ENCODE measurements at places on chromosomes 3 and 15. TPM values are rescaled to one million over a fixed set of nuclear protein-coding genes. Genes with fewer than 3 reads are reported as not detected.

Gene AMOTL2
- 57.6 TPM for total RNA-seq

Gene CORO2B
- total RNA-seq = 11.1 TPM

Gene MFGE8
- total RNA-seq = 272 TPM

DNA sequence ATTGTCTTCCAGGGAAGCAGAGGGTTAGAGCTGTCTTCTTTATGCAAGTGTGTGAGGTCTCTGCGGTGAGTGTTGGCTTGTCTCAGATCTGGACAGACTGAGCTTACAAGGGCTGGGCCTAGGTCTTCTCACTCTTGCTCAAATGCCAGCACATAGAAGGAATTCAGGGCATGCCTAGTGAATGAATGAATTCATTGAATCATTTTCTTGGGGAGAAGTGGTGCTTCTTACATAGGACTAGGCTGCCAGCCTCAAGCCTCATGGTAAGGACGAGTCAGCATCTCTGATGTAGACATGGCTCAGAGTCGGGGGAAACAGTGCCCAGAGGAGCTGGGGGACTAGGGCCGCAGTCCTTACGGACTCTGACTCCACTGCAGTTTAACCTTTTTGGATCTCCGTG is 17.2 kb downstream of the MKRN2 start:
- DNase-seq = no peak

DNA sequence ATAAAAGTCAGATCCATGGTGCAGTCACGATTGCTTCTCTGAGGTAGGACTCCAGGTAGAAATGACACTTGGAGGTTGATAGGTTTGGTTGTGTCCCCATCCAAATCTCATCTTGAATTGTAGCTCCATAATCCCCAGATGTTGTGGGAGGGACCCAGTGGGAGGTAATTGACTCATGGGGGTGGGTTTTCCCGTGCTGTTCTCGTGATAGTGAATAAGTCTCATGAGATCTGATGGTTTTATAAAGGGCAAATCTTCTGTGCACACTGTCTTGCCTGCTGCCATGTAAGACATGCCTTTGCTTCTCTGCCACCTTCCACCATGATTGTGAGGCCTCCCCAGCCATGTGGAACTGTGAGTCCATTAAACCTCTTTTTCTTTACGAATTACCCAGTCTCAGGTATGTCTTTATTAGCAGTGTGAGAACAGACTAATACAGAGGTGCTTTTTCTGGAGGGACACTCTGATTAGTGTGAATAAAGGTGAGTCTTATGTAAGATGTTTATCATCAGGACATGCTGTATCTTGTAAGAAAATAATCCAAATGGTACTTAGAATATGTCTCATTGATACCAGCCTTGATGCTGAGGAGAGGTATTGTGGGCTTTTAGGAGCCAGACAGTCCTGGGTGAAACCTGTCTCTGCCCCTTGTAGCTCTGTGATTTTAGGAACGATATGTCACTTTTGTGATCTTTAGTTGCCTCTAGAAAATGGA is 43.0 kb downstream of the SLCO3A1 start:
- DNase-seq = no peak

DNA sequence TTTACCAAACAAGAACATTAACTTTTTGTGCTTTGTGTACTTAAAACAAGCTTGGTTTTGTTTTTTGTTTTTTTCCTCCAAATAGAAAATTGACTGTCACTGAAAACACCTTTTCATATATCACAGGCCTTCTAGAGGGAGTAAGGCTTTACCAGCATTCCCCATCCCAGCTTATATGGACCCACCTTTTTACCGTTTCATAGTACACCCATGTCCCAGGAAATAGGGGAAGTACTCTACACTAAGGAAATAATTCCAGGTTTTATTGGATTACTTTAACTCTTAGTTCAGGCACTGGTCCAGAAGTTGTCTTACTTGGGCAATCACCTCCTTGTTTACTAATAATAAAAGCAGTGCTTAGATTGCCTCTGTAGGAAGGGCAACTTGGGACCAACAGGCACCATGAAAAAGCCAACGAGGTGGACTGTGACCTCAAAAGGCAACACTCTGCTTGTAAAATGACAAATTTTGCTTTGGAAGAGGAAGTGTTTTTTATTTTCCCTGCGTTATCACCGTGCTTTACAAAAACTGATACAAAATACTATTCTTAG is 26.2 kb downstream of the HMG20A start:
- no peak for DNase-seq

DNA sequence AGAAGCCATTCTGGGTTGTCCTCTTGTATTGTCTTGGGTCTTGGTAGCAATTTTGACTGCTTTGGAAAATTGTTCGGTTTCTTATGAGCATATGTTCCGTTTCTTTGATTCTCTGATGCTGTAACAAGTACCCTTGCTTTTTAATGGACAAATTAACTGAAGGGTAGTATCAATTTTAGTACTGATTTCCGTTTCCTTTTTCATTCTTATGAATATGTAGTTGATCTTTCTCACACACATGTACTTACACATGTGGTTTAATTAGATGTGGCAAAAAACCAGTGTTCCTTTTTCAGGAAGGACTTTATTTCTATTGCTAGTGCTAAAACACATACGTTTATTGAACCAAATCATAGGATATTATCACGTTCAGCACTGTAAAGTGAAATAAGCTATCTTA is 119.1 kb downstream of the TCF12 start:
- no peak for DNase-seq

GRCh38 chr3:141686466-141687291 is 51.4 kb upstream of the RNF7 start:
- peak; percentile 87 for DNase-seq

GRCh38 chr3:169591983-169592644 is 71.4 kb downstream of the MECOM start:
- DNase-seq = peak; percentile 64

Gene HTR3E
- not detected for total RNA-seq

- DNase-seq = no peak
Observed at GRCh38 chr3:141921316-141921715, 44.9 kb downstream of the ATP1B3 start.

GRCh38 chr3:31039145-31039544 is 144.7 kb upstream of the GADL1 start:
- DNase-seq = no peak

Gene ANKUB1
- total RNA-seq = not detected

Gene PYGO1
- total RNA-seq = 7.5 TPM

DNA sequence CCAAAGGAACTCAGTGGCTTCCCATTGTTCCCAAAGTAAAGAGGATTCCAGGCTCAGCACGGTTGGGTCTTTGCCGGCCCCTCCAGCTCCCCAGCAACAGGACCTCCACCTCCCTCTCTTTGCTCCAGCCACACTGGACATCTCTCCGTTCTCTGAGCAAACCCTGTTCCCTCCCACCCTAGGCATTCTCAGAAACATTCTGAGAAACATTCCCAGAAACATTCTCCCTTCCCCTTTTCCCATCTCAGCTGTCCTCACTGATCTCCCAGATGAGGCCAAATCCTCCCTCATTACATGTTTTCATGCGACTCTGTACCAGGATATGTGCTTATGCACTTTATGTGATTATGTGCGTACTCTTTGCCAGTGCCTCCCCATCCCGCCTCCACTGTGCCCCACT is 14.1 kb downstream of the CCDC33 start:
- DNase-seq = no peak

GRCh38 chr3:36649125-36649524 is 115.2 kb downstream of the DCLK3 start:
- no peak for DNase-seq

Measured in right cardiac atrium (tissue), 5 donors.